Nucleus accumbens (tissue), 56 donors: ENCODE measurements at places on chromosomes 3 and 15.

DNA sequence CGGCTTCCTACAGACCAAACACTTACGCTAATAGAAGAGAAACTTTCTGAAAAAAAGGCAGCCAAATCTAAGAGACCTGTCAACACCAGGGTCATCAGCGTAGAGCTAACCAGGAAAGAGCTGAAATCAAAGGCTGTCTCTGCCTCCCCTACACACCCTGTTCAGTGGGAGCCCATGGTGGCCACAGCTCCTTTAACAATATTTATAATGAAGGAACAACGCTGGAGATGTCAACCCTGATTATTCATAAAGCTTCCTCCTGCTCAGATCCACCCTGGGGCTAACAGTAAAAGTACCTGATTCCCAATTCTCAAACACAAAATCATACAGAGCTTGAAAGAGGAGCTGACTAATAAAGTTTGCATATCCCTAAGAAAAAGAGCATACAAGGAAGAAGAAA lies 133.7 kb downstream of the ANXA2 start:
- DNase-seq = no peak

DNA sequence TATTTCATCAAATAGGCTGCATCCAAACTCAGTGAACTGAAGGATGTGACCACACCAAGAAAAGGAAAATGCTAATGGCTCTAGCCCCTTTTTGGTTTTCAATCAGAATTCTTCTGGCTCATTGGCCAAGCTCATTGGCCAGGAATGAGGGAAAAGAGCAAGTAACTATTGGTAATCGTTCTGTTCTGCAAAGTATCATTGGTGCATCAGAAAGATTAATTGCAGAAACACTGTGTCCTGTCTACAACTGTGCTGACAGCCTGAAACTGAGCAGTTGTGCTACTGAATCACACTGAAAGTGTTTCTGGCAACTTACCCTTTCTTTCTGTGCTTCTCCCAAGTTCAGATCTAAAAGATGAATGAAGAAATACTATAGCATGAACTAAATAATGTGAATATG lies 116.4 kb upstream of the ROBO2 start:
- no peak for DNase-seq

DNA sequence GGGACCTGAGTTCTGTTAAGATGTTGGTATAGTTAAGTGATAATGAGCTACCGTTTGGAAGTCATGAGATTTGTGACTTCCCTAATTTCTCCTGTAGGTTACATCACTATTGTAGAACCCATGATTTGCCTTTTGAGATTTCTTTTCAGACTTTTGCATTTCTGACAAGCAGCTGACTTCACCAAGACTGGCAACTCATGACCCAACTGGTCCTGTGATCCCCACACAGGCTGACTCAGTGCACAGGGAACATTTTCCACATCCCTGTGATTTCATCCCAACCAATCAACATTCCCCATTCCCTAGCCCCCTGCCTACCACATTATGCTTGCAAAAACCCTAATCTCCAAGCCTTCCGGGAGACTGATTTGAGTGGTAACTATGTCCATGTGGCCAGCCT lies 242.1 kb upstream of the PDZRN3 start:
- DNase-seq = no peak

DNA sequence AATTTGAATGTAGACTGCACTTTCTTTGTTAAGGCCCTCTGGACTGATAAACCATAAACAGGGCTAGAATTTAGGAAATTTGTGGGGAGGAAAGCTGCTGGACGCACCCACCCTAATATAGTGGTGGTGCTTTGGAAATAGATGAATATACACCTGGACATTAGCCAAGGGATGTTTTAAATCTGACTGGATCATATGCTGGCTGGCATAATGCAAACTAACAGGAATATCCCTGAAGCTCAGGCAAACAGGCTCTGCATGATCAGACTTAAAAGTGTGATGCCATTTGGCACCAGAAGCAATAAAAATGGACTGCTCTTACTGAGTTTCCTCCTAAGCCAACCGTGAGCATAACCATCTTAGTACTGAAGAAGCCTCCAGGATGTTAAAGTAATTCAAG lies 465.8 kb upstream of the ROBO1 start:
- no peak for DNase-seq

- peak; percentile 92 for DNase-seq
Observed at GRCh38 chr3:84958495-84959469, at the start of gene CADM2. Gene CADM2 (plus strand): TSS chr3:84958989.

DNA sequence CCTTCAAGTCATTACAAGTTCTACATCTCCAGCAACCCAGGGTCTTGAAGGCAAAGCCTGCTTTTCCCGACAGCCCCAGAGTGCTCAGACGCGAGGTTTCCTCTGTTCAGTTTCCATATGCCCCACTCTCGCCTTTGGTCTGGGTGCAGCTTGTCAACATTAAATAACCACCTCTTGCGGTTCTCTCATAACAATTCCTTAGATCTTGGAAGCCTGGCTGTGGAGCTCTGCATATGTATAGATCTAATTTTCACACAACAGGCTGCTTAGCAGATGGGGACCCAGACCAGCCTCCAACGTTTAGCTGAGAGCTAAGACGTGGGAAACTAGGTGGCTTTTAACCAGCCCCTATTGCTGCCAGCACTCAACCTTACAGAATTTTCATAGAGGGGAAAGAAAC lies 295.5 kb downstream of the RPLP1 start:
- DNase-seq = no peak

DNA sequence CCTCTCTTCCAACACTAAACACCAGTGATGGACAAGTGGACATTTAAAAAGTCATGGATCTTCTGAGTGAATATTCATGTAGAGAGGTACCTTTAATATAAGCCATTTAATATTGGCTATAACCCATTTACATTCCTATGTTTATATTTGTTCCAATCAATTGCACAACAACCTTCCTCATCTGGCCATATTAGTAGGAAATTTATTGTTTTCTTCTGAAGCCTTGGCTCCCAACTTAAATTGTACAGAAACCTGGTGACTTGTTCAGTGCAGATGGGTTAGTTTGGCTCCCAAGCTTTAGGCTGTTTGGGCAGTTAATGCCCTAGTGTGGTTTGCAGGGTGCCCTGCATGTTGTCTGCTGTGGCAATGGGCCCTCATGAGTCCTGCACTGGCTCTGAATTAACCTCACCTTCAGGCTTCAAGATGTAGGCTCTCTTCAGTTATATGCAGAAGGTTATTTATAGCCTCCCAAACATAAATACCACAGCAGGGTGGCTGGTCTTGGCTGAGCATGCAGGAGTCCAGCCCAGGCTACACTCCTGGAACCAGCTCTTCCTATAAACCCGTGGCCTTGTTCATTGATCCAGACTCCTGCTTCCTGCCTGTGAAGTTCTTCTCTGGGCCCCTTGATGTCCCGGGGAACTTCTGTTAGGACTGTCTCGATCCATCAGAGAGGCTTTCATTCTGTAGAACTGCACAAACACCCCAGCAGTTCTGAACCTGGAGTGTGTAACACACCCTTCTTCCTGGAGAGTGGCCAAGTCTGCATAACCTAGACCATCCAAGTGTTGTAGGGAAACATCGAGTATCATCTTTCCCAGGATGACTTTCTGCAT lies 57.0 kb downstream of the DUT start:
- no peak for DNase-seq
